NCI-H1417 treated with DMSO at 0.1 percent for 48 hours (cell line): ENCODE measurements at places on chromosomes 13 and 19.

DNA sequence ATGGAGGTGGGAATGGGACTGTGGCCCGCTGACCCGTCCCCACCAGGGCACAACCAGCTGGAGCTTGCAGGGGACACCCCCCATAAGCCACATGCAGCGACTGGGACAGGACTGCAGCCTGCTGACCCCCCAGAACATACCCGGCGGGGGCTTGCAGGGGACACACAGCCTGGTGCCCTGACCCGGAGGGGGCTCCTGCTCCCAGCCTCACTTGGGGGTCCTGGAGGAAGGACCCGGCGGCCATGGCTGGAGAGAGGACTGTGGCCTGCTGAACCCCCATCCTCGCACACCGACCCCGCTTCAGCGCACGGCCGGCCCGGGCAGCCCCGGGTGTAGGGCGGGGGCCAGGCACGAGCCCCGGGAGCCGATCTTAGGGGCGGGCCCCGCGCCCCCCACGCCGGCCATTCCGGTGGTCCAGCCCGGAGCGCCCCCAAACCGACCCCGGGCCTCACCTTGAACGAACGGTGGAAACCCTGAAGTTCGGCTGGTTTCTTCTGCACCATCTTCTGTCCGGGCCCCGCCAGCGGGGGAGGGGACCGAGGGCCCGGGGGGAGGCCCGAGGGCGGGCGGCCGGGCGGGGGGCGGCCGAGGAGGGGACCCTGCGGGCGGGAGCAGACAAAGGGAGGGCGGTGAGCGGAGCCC is 574 bp downstream of the MKNK2 start:
- no peak for DNase-seq

GRCh38 chr13:31967155-31967554 is 64.4 kb upstream of the FRY start:
- DNase-seq: no peak

DNA sequence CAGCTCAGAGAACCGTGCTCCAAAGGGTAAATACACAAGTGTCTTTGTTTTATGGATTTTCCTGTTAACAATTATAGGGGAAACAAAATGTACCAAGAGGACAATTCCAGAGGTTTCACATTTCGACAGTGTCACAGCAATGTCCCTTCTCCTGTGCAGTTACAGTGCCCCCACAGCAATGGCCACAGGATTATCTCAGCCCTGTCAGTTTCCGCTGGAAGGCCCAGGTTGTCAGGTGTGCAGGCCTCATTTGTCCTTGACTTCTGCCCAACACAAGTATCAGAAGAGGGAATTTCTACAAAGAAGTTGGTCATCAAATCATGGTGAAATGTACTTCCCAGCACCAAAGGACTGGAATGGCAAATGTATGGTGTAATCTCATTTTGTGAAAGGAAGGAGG is 11.2 kb upstream of the N4BP2L2 start:
- DNase-seq: no peak

- no peak for DNase-seq
Observed at GRCh38 chr13:84605927-84606326, 723.7 kb upstream of the SLITRK1 start.
